Ammon's horn (tissue), 1 donor: ENCODE measurements at places on chromosomes 16 and 17.

GRCh38 chr17:49914664-49915063, 54.3 kb upstream of the DLX4 start:
- DNase-seq = no peak

DNA sequence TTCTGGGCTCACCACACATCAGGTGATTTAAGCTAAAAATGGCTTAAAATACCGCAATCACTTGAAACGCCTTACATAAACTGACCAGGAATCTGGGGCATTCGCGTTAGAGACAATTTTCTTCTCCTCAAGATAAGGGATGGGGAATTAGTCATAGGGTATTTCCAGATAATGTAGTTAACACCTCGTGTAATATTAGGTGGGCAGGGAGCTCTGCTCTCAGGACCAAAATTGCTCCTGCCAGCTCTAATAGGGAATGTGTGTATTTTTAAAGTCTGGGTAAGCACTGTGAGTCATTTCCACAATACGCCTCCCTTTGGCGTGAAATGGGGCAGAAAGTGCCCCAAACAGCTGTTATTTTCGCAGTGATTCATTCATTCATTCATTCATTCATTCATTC, 408.6 kb downstream of the MAF start:
- no peak for DNase-seq

- DNase-seq = no peak
These were observed 6.3 kb downstream of the CRHR1 start for GRCh38 chr17:45790296-45790922.

DNA sequence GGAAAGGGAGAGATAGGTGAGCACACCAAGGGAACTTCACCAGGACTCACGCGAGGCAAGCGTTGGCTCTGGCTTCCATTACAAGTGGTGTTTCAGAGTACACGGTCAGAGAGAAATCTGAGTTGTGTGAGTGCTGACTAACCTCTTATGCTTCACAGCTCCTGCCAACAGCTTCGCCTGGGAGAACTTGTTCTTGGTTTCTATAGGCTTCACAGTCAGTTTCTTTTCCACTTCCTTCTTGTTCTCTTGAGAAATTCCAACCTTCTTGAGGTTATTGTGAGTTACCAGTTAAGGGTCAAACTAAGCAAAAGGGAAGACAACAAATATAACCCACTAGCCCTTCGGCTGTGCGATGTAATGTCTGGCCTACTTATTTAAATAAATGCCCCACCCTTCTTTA, 18.9 kb downstream of the PSME3IP1 start:
- DNase-seq = no peak

DNA sequence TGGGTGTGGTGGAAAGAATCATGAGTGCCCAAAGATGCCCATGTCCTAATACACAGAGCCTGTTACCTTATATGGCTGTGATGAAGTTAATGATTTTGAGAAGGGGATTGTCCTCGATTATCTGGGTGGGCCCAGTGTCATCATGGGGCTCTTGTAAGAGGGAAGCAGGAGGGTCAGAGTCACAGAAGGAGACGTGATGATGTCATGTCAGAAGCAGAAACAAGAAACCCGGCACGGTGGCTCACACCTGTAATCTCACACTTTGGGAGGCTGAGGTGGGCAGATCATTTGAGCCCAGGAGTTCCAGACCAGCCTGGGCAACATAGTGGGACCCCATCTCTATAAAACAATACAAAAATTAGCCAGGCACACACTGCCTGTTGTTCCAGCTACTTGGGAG, 55.2 kb upstream of the MGAT5B start:
- DNase-seq = no peak

GRCh38 chr16:71669926-71670536, 44.0 kb downstream of the MARVELD3 start:
- no peak for DNase-seq
